NCI-H748 treated with DMSO at 0.1 percent for 48 hours (cell line): ENCODE measurements at places on chromosomes 13 and 19.

GRCh38 chr13:109728791-109729731 is 57.3 kb downstream of the IRS2 start:
- DNase-seq, result no peak

DNA sequence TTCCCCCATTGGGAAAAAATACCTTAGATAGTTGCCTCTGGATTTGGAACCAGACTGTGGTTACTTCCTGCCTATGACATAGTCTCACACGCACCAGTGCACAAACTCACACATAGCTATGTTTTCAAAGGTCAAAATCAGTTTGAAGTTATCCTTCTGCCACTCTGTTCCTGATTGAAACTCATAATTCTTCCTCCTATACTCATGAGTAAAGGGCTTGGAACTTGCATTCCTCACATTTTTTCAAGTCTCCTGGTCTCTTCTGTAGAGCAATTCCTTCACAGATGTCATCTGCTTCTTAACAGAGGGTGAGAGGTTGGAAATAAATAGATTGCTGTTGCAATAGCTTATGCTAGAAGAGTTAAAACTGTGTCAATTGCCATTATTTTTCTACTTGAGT is 18.6 kb upstream of the POSTN start:
- DNase-seq, result no peak

DNA sequence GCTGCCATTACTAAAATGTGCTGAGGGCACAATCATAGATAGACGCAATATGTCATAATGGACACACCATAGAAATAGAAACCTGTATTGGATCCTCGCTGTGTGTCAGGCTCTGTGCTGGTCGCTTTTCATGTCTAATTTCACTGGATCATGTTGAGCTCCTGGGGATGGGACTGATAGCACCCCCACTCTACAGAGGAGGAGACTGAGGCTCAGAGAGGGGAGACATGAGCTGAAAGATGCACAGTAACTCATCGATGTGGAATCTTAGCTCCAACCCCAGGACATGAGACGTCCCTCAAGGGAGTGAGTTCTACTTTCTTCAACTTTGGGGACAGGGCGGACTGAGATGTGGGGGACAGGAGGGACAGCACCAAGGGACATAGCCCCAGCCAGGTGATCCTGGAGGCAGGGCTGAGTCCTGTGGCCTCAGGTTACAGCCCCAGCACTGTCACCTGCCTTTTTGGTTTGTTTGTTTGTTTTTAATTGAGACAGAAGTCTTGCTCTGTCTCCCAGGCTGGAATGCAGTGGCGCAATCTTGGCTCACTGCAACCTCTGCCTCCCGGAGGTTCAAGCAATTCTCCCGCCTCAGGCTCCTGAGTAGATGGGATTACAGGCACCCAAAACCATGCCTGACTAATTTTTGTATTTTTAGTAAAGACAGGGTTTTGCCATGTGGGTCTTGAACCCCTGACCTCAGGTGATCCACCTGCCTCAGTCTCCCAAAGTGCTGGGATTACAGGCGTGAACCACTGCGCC is 6.6 kb upstream of the GIPC1 start:
- no peak for DNase-seq

GRCh38 chr19:34487651-34488051 is 6.1 kb downstream of the WTIP start:
- DNase-seq, result no peak

GRCh38 chr19:13861392-13861713 is 15.6 kb upstream of the NANOS3 start:
- DNase-seq, result no peak

- no peak for DNase-seq
Measured at GRCh38 chr19:41296433-41296871, 13.5 kb upstream of the CCDC97 start.

DNA sequence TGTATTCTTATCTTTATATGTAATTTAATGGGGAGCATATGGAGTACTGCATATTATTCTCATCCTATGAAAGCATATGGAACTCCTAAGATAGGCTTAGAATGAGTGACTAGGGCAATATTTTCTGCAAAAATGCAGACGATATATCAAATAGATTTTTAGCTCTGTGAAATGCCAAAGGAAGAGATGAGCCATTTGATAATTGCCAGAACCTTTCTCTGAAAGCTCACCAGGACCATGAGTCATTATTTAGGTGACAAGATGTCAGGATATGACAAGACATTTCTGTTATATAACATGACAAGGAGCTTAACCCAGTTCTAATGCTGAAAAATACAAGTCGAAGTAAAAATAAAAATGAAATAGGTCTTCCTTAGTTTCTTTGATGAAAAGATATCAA is 145.0 kb downstream of the SLITRK6 start:
- no peak for DNase-seq

DNA sequence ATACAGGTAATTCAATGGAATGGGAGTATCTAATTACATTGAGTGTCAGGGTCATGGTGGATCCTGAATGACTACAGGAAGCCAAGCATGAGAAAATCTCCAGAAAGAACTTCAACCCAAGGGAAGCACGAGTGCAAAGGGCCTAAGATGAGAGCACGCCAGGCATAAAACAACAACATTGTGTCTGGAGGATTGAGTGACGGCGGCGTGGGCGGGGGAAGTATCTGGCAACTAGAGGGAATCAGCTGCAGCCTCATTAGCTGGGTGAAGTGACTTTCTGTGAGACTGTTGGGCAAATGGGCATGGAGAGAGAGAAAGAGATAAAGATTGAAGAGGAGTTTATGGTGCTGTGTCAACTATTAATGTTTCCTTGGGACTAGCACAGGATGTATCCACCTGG is 194.3 kb downstream of the GPC6 start:
- no peak for DNase-seq

DNA sequence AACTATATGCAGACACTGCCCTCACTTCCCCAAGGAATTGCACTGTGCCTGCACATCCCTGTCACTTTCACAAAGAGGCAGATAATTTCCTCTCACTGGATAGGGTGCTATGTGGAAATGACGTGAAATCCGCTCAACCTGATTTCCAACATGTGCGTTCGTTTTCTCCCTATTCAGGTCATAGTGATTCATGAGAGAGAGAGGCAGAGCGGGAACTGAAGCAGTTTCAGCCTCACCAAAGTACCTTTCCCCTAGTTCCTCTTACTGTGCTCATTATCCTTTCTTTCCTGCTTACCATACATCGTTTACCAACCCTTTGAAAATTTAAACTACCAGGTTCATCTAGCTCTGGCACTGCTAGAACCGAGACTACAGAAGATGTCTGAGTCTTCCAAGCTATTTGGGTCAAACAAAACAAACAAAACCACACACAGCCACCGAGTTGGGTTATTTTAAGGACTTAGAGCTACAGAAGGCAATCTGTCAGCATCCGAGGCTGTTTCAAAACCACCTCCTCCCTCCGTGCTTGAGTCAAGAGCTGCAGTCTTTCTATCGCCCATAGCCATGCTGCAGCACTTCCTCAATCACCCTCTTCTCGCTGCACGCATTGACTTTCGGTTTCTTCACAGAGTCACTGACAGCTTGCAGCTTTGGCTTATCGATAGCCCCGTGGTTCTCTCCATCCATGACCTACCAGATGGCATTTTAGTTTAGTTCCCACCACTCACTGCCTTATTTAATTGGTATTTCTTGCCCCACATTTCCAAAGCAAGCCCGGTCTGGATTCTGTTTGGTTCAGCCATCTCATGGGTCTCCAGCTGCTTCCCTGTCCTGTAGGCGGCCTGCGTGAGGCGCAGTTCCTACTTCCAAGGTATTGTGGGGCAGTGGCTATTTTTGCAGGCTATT is 1395.8 kb downstream of the EFNB2 start:
- DNase-seq, result peak; percentile 16

GRCh38 chr13:29479716-29480492 is 115.6 kb downstream of the SLC7A1 start:
- no peak for DNase-seq

DNA sequence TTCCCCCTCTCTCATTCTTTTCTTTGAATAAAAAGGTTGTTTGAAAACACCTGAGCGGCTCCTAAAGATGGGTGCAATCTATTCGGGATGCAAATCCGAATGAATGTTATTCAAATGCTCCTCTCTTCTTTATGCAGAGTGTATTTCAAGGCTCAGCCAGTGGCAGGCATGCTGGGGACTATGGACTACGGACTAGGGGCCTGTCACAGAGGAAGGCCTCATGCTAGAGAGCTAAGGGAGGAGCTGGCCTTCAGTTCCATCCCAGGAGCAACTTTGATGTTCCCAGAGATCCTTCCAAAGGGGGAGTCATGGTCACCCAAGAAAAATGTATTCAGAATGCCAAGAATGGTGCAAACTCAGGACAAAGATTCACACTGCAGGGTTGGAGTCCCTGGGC is 9.3 kb downstream of the ALOX5AP start:
- no peak for DNase-seq

GRCh38 chr13:74629985-74630384 is 495.8 kb upstream of the KLF12 start:
- DNase-seq, result no peak

GRCh38 chr19:3658004-3658869 is 31.6 kb upstream of the CACTIN start:
- no peak for DNase-seq

DNA sequence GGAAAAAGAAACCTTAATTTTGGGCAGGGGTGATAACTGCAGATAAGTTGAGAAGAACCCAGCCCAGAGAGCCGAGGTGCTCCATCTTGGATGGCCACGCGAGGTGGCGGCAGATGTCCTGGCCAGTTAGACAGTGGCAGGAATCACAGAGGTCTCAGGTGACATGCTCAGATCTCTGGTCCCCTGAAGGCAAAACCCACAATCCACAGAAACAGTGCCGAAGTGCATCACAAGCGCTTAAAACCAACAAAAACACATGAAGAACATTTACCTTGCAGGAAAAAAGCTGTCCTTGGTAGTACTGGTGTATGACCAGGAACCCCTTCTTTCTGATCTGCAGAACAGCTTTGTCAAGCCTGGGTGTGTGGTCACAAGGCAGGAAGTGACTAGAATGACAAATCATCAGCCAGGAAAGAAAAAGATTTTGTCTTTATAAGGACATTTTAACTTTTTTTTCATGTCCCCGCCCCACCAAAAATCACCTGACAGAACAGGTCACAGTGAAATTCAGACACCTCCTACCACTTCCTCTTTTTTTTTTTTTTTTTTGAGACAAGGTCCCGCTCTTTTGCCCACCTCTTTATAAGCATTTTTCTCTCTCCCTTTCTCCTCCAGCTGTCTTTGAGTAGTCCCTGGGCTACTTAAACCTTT is at the start of gene LCP1:
Gene LCP1, minus strand, starts transcription at position 338 of the 651 bp plus-strand sequence. CDS start 22,515 bp downstream, outside the sequence.
- DNase-seq, result no peak

GRCh38 chr13:81139987-81140386 is 799.1 kb upstream of the SPRY2 start:
- no peak for DNase-seq

DNA sequence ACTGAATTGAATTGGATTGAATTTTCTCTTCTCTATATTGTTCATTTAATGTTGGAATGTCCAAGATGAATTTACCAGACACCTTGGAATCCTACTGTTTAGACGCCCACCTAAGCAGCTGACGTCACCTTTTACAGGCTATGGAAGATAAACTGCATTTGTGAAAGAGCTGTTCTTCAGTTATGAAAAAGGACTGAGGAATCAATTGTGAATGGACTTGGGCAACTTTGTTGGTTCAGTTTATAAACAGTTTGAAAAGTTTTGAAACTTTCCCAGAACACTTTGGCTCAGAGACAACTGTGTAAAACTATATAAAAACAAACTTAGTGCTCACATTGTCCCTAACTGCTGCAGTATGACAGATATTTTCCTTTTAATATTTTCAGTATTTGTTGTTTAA is 590.8 kb upstream of the SPRY2 start:
- DNase-seq, result no peak

GRCh38 chr19:31826325-31826724 is 477.1 kb upstream of the TSHZ3 start:
- no peak for DNase-seq

GRCh38 chr13:39749528-39749927 is 94.1 kb downstream of the COG6 start:
- no peak for DNase-seq

DNA sequence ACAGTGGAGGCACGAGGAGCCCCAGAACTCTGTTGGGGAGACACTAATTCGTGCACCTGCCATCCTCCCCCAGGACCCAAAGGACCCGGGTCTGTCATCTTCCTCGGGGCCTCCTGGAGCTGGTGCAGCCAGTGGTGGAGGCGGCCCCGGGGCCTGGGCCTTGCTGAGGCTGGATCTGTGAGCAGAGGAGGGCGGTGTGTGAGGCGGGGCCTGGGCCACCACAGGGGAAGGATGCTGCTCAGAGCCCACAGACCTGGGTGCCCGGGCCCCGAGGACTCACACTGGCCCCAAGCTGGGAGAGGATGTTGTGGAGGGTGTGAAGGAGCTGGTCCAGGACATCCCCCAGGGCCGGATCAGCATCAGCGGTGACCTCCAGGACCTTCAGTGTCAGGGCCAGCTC is 8.3 kb downstream of the IFNL3 start:
- no peak for DNase-seq

DNA sequence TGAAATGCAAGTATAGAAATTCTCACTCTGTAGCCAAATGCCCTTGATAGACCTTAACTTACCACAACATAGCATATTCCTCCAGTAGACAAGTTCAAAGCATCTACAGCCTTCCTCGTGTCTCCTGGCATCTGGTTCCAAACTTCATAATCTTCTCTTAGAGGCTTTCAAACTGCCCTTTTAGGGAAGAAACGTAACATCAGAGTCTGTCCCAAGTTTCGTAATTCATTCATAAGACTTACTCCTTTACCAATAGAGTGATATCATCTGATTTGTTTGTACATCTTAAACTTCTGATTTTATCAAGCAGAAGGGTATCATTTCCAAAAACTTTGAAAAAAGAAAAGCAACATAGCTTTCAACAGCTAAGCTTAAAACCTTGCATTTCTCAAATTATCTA is 137.4 kb downstream of the SPRY2 start:
- no peak for DNase-seq

DNA sequence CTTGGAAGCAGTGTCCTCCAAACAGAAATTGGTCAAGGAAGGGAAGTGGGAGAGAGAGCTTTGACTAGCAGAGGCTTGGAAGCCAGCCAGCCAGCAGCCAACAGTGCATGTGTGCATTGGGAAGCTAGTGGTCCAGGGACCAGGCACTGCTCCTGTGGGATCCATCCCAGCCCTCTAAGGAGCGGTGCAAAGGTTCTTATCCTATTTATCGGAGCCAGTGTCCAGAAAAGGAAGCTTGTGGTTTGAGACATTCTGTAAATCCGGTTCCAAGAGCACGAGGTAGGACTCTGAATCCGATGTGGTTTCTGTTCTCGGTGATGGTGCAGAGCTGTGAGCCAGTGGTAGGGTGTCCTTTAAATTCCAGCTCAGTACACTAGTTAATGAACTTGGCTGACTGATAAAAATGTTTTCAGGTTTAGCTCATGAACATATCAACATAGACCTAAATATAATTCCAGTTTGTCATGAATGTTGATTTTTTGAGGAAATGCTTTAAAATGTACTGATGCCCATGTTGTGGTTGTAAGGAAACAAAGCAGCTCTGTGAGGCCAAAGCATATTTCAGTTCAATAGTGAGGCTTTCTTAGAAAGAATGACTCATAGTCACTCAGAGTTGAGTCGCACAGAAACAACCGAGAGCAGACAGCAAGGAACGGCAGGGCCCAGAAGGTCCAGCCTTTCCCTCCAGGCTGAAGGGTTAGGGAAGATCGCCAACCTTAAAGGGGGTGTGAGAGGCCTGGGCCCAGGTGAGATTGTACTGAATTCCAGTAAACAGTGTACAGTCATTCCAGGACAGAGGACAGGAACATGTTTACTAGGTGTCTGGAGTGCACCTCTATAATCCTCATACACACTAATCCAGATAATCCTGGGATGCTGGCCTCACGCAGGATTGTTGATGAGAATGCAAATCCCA is 21.5 kb upstream of the GARRE1 start:
- no peak for DNase-seq
